Stimulated activated CD4-positive, alpha-beta T cell treated with anti-CD3 and anti-CD28 coated beads, Interleukin-1b, Interleukin-23, amount 100 ng/mL, for 4 hours (primary cell): ENCODE measurements at places on chromosomes 11 and 22.

- no peak for DNase-seq
Measured at GRCh38 chr11:78982473-78982872, 407.8 kb upstream of the NARS2 start.

DNA sequence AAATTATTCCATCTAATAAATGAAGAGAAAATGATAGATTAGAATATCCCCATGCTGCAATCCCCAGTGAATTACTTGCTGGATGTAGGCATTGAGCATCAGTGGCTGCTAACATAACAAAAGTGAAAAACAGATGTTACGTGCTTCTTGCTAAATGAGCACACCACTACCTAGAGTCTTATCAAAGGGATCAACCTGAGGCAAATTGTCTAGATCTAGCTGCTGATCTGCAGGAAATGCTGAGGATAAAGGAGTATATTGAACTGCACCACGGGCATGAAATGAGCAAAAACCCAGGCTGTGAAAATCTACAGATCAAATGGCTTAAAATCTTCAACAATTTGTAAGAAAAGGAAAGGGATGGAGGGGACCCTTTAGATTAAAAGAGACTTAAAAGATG is 45.3 kb upstream of the SCUBE2 start:
- DNase-seq, result no peak

DNA sequence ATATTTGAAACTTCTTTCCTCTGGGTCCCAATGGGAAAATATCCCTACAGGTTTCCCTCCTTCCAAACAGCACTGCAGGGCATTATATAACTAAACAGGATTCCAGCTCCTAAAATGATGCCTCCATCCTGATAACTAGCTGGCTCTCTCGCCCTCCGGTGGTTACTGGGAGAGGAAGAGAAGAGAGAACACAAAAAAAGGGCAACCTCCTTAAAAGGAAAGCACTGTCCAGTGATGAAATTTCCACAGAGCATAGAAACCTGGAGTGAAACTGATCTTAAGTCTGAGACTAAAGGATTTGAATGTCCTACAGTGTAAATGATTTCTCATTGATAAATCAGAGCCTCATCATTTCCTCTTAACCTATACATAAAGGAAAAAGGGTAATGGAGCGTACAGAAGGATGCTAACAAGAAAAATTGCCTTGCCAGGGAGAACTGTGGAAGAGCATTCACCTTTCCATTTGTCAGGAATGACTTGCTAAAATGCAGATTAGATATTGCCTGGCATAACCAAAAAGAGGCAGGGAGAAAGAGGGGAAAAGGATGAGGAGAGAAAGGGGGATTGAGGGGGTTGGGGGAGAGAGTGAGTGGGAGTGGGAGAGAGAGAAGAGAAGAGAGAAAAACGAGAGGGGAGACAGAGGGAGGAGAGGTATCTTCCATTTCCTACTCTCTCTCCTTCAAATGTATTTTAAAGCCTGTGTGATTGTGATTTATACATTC is 121.3 kb downstream of the APOL5 start:
- DNase-seq, result no peak

DNA sequence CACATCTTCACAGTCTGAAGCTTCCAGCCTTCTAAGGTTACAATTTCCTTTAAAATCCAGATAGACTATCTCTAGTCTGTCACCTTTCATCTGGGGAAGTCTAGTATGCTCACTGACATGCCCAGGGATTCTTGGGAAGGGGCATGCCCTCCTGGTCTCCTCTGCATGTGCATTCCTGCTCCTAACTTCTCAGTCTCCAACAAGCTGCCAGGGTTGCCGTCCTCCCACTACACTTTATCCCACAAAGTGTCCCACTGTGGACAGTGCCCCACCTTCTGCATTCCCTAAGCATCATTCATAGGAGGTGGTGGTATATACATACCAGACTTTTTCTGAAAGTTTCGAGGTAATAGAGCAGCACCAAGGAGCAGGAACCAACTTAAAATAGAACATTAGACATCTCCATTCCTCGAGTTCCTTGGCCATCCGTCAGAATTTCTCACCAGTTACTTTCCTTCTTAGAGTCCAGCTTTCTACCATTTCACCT is 28.7 kb downstream of the EIF3F start:
- no peak for DNase-seq

GRCh38 chr11:72805216-72805615 is 9.0 kb upstream of the ATG16L2 start:
- no peak for DNase-seq

GRCh38 chr11:135015966-135016365 is 603.9 kb upstream of the B3GAT1 start:
- DNase-seq, result no peak

GRCh38 chr11:131867457-131868257 is 497.2 kb downstream of the NTM start:
- no peak for DNase-seq

DNA sequence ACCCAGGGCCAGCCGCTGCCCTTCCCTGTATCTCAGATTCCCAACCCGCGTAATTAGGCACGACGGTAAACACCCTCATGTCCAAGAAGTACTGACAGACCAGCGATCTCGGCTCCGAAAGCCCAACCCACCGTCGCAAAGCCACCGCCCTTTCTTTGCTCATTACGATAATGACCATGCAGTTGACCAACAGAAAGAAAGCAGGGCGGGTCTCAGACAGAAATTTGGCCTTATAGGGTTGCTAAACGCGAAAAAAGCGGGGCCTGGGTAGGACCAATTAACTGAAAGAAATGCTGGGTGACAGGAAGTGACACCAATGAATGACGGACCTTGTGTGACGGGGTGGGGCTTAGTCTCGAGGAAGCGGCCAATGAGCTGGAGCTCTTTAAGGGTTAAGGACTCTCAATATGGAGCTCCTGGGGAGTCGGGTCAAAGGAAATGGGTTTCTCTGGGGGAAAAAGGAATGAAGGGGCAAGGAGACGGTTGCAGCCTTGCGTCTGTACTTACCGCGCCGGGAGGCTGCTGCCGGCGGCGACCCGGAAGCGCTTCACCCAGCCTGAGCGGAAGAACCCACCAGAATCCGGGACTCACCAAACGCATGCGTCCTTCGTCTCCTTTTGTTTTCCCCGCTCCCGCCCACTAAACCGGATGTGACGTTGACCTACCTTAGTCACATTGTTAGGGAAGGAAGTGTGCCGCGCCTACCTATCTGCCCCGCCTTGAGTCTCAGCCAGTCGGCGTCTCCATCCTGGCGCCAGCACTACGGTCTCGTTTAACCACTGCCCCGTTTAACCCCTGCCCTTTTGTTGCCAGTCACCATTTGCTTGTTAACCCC is at the start of gene ANAPC15:
Gene ANAPC15 (minus strand): TSS at position 553 of the 835 bp plus-strand sequence. CDS start 1,419 bp downstream, outside the sequence.
- peak; percentile 92 for DNase-seq

DNA sequence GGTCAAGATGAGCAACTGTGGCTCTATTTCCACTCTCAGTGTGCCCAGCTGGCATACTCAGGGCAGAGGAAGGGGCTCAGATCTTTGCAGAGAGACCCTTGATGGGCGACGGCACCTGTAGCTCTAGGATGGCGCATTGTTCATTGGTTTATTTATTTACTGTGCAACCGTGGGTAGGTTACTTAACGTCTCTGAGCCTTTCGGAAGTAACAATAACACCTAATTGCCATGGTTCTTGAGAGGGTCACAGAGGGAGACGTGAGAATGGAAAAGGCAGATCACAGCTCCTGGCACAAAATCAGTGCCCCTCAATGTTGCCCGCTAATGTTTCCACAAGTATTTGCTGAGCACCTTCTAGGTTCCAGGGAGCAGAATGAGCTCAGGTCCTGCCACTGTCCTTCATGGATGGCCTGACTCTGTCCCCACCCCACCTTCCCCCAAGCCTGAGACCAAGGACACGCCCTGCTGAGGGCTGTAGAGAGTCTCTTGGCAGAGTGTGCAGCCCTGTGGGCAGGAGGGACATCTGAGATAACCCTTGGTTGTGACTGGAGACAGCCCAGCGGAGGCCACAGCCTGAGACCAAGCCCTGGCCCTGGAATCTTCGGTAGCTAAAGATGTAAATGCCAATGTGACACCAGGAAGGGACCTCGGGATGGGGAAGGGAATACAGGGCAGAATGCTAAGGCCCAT is 780 bp upstream of the ALDH3B2 start:
- no peak for DNase-seq

DNA sequence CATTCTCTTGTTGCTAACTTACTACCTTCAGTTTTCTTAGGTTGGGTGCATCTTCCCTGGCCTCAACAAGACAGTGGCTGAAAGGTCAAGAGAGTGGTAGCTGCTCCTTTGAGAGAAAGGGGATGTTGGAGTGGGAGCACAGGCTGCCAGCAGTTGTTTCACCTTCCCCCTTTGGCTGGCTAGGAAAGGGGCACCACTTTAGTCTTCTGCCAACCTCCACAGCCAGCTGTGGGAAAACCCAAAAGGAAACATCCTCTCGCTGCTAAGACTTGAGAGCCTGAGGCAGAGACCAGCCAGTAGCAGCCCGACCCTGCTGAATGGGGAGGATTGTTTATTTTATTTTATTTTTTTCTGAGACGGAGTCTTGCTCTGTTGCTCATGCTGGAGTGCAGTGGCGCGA is 34.4 kb downstream of the MARK2 start:
- no peak for DNase-seq

- no peak for DNase-seq
Measured at GRCh38 chr22:22945195-22945594, 57.6 kb downstream of the IGLL5 start.

- DNase-seq, result no peak
Measured at GRCh38 chr11:44621784-44622183, 56.3 kb downstream of the CD82 start.

GRCh38 chr11:46497498-46497897 is 96.3 kb downstream of the AMBRA1 start:
- DNase-seq, result no peak

- DNase-seq, result no peak
Measured at GRCh38 chr11:89355646-89356045, 135.5 kb downstream of the NOX4 start.

GRCh38 chr11:24560324-24560723 is 63.5 kb downstream of the LUZP2 start:
- no peak for DNase-seq

- DNase-seq, result no peak
Measured at GRCh38 chr11:77669848-77670511, 32.4 kb upstream of the CLNS1A start.

DNA sequence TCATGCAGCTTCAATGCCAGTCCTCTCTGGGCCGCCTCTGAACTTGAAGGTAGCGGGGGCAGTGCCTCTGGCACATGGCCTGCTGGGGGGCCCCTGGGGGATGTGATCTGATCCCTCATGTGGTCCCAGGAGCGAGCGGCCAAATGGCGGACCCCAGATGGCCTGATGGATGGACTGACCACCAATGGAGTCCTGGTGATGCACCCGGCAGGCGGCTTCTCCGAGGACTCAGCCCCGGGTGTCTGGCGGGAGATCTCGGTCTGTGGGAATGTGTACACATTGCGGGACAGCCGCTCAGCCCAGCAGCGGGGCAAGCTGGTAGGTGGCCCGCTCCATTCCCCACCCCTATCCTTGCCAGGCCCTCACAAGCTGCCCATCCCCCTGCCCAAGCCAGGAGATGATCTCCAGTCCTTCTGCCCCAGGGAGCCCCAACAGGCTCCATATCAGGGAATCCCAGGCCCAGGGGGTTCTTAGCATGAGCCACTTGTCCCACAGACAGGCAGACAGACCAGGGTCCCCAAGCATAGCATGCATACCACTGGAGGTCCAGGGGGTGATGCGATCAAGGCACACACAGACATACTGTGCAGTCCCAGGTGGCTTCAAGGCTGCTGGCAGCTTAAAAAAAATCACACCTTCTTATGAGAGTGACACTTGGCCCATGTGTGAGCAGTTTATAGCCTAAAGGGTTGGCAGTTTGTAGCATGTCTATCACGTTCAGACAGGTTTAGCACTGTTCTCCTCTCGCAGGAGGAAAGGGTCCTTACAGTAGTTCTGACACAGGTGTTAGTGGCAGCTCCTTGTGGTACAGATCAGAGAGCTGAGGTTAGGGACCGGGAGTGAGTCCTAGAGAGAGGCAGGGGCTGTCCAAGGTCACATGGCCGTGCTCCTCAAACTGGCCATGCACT is 6.4 kb upstream of the DPP3 start:
- no peak for DNase-seq

DNA sequence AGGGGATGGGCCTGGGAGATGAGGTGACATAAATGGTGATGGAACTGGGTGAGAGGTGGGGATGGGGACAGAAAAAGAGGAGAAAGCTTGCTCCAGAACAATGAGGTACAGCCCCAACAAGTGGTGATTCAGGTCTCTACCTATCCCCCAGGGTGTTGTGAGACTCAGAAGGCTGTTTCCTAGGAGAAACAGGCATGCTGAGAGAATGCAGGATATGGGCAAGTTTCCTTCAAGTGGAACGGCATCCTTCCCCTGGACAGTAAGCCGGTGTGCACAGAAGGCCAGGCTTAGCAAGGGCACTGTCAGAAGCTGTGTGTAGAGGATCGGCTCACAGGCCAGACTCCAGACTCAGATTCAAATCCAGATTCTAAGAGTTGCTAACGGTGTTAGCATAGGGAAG is 34.1 kb upstream of the CRTAM start:
- no peak for DNase-seq

- DNase-seq, result no peak
Measured at GRCh38 chr11:16935518-16936302, 78.5 kb downstream of the PLEKHA7 start.

DNA sequence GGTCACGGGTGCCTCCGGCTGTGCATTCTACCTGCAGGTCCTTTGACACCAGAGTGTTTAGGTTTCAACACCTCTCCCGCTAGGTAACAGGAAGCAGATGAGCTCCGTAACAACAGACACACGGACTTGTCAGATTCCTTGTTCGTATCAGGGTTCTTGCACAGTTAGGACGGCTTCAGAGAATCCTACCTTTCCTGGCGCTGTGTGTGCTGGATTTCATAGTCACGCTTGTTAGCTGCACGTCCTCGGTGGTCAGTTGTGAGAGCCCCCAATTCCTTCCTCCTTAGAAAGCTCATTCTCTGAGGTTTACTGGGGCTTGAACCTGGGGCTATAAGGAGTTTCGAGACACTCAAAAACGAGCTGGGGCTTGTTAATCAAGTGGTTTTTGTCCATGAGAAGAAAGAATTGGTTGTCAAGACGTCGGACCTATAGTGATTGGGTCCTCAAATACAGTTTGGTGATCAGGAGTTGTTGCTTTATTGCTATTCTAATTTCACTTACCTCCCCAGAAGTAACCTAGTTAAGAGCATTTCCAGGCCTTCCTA is 664 bp downstream of the DDB2 start:
- DNase-seq, result no peak

DNA sequence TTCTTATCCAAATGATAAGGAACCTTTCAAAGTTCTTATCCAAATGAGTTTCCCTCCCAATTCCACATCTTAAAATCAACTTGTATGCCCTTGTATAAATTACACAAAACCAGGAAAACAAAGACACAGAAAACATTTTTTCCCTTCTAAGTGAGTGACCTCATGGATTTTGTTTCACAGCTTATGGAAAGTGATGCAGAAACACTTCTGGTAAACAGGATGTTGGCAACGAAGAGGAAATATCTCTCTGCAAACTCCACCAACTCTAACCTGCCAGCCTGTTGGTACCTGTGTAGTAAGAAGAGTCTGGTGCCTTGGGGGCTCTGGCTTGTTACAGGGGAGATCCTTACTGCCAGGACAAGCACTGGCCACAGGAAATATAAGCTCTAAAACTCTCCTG is 57.0 kb downstream of the CELSR1 start:
- DNase-seq, result no peak
